ENCODE measurements at places on chromosomes 11 and 22.

- no peak for DNase-seq
These were observed 592 bp upstream of the NLRX1 start for GRCh38 chr11:119167933-119168332.

- DNase-seq, result no peak
These were observed 830.4 kb upstream of the FAT3 start for GRCh38 chr11:91394073-91394726.

DNA sequence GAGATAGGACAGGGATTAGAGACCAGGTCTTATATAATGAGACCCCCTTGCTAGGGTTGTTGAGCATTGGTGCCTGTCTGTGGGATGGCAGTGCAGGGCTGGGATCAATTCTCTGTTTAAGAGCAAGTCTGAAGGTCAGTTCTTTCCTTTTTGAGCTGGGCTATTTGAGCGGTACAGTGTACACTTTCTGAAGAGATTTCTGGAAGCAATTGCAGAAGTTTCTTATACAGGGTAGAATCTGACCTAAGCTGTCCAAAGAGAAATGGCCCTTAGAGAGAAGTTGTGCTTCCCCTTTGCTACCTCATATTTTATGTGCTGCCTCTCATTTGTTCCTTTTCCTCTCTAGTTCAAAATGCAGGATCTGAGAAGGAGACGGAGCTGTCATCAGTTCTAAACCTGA lies 35.8 kb downstream of the CSTPP1 start:
- DNase-seq, result no peak

DNA sequence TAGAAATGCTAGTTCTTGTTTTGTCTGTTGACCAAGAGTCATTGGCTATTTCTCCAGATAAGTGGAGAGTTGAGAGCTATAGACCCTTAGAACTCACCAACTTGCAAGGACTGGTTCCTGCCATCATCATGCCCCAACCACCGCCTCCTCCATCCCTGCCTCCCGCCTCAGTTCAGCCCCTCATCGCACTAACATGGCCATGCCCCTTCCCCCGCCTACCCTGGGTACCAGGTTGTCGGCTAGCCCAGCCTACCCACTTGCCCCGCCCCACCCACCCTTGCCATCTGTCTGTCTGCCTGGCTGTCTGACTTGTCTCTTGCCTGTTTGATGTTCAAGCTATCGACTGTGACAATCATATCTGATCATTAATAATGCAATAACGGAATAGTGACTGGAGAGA lies 154.1 kb downstream of the TRIM29 start:
- DNase-seq, result no peak

GRCh38 chr11:100791103-100791502 lies 104.0 kb downstream of the ARHGAP42 start:
- DNase-seq, result no peak

- no peak for DNase-seq
These were observed 977.8 kb downstream of the TBC1D22A start for GRCh38 chr22:47740109-47740805.

DNA sequence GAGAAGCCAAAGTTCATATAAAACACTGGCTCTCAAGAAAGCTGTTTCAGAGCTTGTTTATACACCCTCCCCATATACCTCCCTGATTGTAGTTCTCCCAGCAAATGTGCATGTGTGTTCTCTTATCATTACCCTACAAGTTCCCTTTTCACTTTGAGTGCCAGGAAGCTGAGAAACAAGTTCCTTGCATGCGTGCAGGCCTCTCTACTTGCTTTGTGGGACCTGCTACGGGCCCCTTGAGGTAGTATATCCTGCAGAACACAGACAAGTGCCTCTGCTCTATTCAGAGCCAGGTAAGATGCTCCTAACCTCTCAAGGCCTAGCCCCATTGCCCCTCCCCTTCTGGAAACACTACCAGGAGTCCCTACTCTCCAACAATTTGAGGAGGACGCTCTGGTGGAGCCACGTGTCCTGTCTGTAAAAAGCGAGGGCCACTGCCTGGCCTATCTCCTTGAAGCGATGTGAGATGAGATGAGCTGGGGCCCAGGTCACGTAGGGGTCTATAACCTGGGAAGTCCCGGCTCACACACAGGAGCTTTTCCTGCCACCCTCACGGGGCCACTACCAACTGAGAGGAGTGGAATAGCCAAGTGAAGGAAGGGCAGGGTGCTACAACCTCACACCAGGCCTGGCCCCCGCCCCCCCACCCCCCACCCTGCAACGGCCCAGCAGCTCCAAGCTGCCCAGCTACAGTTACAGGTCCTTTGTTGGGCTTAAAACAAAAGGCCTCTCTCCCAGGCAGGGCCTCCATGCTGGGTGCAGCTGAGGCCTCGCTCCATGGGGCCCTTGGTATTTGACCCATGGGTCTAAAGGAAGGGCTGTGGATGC lies 2.6 kb upstream of the ATP5MGL start:
- DNase-seq, result no peak

GRCh38 chr22:37880668-37881440 lies 25.2 kb upstream of the MICALL1 start:
- no peak for DNase-seq

GRCh38 chr11:100920593-100920992 lies 209.0 kb downstream of the PGR start:
- no peak for DNase-seq

DNA sequence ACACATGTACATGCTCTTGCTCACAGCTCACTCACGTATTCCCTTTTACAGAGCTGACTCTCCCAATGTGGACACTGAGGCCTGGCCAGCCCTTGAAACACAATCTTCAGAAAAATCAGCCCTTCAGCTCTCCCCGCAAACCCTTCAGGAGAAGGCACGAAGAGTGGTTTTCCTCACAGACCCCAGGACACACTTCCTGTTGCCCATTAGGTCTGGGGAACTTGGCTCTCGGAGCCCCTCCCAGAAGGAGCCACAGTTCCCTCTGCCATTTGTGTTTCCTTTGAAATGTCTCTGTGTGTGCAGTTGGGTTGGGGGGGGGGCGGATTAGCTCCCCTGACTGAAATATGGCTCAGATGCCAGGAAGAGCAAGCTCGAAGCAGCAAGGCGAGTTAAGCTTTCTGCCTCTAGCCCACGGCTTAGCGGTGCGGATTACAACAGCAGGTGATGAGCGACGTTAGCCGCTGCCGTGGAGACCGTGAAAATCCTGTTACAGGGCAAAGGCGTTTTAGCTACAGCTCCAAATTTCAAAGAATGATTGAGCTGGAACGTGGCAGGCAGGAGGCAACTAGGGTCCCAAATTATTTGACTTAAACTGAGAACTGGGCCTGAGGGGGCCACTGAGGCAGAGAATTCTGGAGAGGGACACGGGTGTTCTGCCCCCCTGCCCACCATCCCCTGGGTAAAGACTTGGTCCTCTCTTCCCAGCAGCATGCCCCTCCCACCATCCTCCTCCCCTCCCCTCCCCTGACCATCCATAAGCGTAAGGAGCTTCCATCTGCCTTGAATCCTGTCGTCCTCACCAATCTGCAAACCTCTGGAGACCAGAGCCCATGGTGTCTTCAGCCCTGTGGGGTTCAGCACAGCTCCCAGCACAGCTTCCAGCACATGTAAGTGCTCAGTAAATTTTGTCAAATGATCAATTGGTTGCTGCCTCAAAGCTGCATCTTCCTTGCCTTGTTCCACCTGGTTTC lies 598.6 kb downstream of the BUD13 start:
- DNase-seq, result no peak

DNA sequence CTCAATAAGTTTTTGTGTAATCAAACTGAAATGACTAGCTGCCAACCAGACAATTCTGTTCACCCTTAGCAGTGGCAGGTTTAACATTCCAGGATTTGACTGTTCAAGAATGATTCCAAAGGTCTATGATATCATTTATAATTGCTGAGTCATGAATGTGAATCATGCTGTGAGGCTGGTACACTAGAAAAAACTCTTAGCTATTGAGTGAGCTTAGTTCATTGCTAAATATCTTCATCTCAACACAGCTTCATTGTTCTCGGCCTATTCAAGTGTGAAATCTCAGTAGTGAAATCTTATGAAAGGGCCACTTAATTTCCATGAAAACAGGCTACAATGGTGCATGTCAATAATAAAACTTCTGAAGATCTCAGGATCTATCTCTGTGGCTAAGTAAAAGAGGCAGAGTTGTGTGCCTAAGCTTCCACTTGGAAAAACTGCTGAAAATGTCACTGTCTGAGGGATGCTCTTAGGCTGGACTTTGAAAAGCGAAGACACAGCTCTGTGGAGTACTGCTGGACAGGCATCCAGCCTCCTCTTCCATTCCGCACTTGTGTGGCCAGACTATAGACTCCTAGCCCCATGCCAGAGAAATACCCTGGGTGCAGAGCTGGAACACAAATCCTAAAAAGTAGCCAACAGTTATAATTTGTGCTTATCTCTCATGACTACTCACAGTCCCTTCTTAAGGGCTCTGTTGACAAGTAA lies 12.8 kb downstream of the AQP11 start:
- DNase-seq, result no peak

GRCh38 chr11:120710354-120711131 lies 199.0 kb downstream of the GRIK4 start:
- DNase-seq, result no peak

- no peak for DNase-seq
These were observed 50.7 kb upstream of the CWF19L2 start for GRCh38 chr11:107508201-107508857.

DNA sequence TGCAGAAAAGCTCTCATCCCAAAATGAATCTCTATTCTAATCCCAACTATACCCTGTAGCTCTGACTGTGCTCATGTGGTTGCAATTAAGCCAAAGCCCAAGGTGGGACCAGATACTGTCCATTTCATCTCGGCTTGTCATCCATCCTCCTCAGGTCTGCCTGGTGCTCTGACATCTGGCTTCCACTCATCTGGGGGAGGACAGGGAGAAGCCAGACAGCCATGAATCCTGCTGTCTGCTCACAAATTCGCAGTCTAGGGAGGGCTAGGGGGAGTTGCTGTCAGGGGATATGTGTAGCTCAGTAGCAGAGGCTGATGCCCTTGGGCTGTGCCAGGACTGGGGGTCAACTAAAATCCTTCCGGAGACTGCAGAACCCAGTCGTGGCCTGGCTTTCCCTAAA lies 167.1 kb downstream of the ETS1 start:
- DNase-seq, result no peak

- DNase-seq, result no peak
These were observed 19.5 kb upstream of the IGLL5 start for GRCh38 chr22:22867996-22868715.

DNA sequence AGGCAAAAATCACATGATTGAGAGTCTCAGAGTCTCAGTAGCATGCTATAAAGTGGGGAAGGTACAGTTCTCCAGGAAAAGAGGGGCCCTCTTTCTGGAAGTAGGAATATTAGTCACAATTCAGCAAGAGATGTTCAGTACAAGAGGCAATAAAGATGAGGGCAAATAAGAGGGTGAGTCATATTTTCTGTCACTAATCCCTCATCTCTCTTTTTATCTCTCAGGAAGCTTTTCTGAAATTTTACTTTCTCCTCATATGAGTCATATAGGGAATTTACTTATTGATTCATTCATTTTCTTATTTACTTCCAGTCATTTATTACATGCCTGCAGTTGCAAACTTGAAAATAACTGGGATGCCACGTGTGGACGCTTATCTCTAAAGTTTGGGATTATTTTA lies 3.4 kb upstream of the NXPE1 start:
- DNase-seq, result no peak

Measured in stimulated activated CD4-positive, alpha-beta T cell treated with anti-CD3 and anti-CD28 coated beads, Interleukin-1b, Interleukin-23, amount 100 ng/mL, for 24 hours (primary cell).